ENCODE measurements at places on chromosomes 11 and 22.

DNA sequence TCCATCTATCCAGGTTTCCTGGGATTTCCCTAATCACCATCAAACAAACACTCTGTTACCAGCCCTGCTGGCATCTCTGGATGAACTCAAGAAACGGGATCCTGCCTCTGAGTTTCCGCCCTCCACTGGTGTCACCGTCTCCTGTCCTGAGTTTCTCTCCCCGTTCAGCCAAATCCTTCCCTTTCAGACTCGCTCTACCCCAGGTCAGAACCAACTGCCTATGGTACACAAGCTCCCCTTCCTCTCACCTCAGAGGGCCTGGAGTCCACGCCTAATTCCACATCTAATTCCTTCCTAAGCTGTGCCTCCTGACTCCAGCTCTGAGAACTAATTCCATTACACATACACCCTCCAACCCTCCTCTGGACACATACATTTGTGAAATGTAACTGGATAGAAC, 96.1 kb downstream of the SHANK2 start:
- DNase-seq: no peak

- DNase-seq: no peak
Measured at GRCh38 chr11:119529063-119529845, 106.3 kb upstream of the THY1 start.

DNA sequence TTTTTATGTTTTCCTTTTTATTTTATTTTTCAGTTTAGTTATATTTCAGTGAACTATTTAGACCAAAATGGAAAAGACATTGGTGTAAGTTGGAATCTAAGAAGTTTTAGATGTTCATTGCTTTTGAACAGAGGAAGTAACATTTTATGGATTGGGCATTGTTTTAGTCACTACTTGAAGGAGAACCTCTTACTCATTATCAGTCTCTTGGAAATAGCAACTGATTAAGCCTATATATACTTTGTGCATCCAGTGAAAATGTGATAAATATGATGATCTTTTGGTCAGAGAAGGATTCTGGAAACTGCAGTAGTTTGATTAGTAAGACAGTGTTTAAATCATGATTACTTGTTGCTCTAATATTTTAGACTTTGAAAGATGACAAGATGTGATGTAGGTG, 14.4 kb downstream of the ARHGEF12 start:
- no peak for DNase-seq

GRCh38 chr11:113203141-113203753, 111.1 kb upstream of the TTC12 start:
- DNase-seq: no peak

GRCh38 chr11:22163394-22163797, 29.5 kb upstream of the ANO5 start:
- no peak for DNase-seq

- DNase-seq: no peak
Measured at GRCh38 chr11:132260636-132261035, 890.2 kb downstream of the NTM start.

DNA sequence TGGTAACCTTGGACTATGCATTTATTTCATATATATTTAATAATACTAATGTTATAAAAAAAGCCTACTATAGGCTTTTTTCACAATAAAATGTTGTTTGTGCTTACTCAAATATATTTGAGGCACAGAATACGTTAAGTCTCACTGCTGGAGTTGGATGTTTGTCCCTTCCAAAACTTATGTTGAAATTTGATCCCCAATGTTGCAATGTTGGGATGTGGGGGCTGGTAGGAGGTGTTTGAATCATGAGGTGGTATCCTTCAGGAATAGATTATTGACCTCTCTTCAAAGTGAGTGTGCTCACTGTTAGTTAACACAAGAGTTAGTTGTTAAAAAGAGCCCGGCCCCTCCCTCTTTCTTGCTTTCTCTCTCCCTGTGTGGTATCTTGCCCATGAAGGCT, 1295.9 kb downstream of the JRKL start:
- no peak for DNase-seq

GRCh38 chr22:50523806-50524675, 1.4 kb downstream of the SCO2 start:
- DNase-seq: no peak

DNA sequence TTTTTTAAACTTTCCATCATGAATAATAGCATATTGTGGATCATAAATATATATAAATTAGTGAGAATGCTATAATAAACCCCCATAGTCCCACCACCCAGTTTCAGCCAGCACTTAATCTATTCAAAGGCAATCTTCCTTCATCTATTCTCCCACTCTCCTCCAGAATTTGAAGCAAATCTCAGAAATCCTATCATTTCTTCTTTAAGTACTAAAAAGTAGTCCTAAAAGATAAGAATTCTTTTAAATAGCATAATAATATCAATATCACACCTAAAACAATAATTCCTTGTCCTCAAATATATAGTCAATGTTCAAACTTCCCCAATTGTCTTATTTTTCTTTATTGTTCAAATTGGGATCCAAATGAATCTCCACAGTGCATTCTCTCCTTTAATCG, 24.6 kb upstream of the ROBO3 start:
- no peak for DNase-seq

GRCh38 chr22:27241430-27242321, 559.9 kb downstream of the MN1 start:
- no peak for DNase-seq

DNA sequence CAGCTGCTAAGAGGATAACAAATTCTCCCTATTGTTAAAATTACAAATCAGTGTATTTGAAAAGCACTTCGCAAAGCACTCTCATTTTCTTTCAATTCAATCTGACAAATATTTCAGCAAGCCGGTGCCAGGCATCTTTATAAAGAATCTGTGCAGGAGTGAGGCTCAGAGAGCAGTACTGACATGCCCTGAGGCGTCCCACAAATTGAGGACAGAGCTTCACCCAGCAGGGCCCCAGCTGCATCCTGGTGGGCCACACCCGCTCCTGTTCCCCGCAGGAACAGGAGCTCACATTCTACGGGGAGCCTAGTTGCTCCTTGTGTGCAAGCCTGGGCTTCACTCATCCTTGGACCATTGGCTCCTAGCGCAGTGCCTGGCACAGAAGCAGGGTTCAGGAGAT, 60.9 kb upstream of the EIF3D start:
- no peak for DNase-seq

- no peak for DNase-seq
Measured at GRCh38 chr11:125425601-125426000, 70.5 kb downstream of the FEZ1 start.

- DNase-seq: no peak
Measured at GRCh38 chr11:94193288-94193687, 64.6 kb downstream of the PANX1 start.

DNA sequence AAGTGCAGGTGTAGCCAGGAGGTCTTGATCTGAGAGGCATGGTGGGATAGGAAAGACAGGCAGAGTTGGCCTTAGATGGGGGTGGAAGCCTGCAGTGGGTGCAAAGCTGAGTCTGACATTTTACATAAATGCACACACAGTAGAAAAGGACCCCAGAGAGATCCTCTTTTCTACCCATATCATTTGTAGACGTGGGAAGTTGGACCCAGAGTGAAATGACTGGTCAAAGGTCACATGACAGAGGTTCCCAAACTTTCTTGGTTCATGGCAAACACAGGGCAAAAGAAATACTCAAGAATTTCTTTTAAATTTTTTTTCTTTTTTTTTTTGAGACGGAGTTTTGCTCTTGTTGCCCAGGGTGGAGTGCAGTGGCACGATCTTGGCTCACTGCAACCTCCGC, 6.2 kb upstream of the FOXRED2 start:
- DNase-seq: no peak

GRCh38 chr11:26037716-26038115, 294.2 kb upstream of the ANO3 start:
- no peak for DNase-seq

DNA sequence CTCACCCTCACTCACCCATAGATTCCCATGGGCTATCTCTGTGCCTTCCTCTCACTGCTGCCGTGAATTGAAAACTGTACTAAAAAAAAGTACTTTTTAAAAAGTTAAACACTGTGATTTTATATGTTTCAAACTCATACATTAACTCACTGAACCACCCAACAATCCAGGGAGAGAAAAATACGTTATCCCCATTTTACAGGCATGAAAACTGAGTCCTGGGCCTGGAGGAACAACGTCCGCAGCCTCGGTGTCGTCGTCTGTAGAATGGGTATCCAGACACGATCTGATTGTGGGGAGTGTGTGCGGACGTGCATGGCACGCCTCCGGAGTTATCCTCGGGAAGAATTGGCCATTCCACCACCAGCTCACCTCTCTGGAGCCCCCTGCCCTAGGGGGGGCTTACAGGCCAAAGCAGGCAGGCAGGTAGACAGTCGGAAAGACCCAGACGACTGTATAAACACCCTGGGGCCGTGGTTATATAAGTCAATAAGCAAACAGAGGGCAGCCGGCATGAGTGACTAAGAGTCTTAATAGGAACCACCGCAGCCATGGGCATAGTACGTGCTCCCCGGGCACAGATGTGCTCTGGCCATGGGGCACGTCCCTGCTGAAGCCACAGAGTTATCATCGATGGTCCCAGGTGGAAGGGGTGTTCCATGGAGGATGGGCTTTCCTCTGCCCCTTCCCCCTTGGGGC, 7.1 kb upstream of the PDGFB start:
- DNase-seq: no peak

DNA sequence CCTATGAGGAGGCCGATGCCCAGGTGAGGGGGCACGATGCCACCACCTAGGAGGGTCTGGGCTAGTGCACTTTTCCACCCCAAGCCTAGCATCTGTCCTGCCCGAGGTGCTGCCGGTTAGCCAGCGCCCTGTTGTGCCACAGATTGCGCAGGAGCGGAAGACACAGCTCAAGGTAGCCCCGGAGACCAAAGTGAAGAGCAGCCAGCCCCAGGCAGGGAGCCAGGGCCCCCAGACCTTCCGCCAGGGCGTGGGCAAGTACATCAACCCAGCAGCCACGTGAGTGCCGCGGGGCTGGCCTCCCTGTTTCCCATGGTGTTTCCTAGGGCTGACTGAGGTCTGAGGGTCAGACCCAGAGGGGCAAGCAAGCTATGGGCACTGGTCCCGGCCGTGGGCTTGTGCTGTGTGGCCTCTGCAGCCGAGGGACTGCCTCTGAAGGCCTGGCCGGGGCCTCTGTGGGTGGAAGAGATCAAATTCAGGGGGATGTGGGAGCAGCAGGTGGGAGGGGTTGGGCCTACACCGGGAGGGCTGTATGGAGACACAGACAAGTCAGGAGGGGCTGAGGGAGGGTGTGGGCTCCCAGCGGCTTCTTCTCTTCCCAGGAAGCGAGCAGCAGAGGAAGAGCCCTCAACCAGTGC, 29.1 kb downstream of the PPIL2 start:
- DNase-seq: no peak

DNA sequence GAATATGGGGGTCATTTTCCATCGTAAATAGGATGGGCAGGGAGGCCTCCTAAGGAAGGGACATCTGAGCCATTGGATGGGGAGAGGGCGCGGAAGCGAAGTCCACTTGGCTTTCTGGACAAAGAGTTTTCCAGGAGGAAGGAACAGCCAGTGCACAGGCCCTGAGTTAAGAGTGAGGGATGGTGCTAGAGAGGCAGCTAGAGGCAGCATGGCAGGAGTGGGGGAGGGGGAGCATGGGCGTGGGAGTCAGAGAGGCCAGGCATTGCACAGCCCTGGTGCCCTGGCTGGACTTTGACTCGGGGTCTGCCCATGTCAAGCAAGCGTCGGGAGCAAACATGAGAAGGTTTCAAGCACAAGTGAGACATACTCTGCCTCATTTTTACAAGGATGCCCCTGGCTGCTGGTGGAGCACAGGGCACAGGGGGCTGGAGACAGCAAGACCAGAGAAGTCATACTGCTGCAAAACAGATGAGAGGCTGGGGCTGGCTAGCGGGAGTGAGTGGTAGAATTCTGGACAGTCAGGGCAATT, 9.0 kb downstream of the GNAZ start:
- DNase-seq: no peak

DNA sequence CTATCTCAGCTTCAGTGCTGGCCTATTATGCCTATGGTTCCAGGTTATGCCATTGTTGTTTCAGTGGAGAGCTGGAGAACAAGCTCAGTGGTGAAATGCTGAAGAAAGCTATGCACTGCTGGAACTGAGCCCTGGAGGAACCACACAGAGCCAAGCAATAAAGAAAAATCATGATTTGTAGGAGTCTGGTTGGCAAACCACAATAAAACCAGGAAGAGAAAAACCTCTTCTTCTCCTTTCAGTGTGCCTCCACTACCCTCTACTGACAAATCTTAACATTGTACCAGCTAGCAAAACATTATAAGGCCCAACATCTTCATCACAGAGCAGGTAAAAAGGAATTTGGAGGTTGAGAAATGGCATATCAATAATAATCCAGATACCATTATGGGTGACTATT, 5.3 kb downstream of the OR51F2 start:
- no peak for DNase-seq

- no peak for DNase-seq
Measured at GRCh38 chr11:24622262-24622661, 125.4 kb downstream of the LUZP2 start.

DNA sequence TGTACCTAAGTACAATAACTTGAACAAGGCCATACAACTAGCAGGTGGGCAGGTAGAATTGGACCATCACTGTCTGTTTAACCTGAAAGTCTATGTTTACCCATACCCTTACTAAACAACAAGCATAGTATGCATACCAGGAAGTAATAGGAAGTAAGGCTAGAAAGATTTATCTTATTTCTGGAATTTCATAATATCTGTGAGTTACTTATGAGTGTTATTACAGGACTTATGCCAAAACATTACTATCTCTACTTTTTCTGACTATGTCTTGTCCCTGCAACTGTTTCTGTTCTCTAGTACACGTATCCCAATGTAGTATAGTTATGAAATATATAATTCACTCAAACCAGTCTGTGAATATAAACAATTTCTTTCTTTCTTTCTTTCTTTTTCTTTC, 1400.8 kb upstream of the TENM4 start:
- no peak for DNase-seq

GRCh38 chr11:10751581-10751940, 515 bp downstream of the CTR9 start:
- DNase-seq: no peak

DNA sequence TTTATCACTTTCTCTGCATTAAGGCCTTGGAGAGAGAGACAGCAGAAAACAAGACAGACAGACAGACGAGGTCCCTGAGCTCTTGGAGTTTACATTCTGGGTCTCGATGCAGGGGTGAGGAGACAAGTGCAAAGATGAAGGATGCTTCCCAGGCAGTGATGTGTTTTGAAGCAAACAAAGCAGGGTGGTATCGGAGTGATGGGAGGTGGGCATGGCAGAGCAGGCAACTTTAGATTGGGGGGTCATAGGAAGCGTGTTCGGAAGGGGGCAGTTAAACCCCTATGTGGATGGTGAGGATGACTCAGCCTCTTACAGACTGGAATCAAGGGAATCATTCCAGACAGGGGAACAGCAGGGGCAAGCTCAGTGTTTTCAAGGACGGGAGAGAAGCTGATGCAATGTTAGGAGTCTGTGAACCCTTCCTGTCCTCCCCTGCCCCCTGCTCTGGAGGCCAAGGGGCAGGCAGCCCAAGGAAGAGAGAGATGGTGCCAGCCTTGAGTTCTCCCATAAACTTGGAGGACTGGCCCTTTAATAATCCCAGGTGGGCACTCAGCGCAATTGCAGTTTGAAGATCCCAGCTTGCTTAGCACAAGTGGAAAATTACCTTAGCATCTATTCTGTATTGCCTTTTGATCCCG, 180.2 kb downstream of the CHST1 start:
- DNase-seq: no peak

- no peak for DNase-seq
Measured at GRCh38 chr11:118200497-118200896, 24.1 kb upstream of the SCN2B start.
